Astrocyte (in vitro differentiated cells and primary cell): ENCODE measurements at places on chromosomes 4 and X.

DNA sequence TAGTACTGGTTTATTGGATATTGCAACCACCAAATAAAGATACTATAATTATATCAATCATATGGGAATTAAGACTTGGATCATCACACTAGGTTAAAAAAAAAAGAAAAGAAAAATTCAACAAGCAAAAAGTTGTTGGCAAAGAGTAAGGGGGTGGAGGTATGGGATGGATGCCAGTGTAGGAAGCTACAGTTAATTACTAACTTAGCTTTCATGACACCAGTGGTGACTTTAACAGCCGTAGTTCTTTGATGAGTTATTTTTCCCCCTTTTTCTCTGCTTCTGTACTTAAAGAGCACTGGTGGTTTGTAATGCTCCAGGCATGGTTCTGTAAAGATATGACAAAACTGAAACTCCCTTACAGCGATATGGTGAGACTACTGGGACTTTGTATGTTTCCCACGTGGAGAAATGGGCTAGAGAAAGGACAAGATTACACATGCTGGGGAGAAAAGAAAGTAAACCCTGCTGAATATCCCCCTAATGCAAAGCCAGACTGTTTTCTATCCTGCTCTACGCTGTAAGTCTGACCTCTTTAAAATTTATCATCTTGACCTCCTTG is 210.8 kb downstream of the SPOCK3 start:
- DNase-seq, result no peak

- DNase-seq, result no peak
Measured at GRCh38 chr4:118345813-118346212, 7.0 kb downstream of the PRSS12 start.

DNA sequence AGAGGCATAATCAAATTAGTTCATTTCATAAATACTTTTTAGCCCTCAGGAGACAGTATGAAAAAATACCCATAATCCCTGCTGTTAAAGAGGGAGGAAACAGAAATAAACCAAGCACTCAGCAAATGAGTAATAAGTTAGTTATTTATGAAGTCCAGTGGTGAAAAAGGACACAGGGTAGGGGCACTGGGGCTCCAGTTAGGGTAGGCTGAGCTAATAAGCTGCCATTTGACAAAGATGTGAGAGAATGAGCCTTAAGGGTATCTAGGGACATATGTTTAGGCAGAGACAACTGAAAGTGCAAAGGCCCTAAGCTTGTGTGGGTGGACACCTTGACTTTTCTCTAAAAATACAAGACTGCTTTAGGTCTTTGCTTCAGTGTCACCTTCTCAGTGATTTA is 94.4 kb downstream of the IL15 start:
- DNase-seq, result no peak

- DNase-seq, result no peak
Measured at GRCh38 chrX:10681167-10681566, 60.8 kb upstream of the MID1 start.

GRCh38 chr4:108596344-108596743 is 24.0 kb upstream of the RPL34 start:
- peak; percentile 35 for DNase-seq

- DNase-seq, result no peak
Measured at GRCh38 chr4:20532116-20532790, 168.0 kb upstream of the PACRGL start.

DNA sequence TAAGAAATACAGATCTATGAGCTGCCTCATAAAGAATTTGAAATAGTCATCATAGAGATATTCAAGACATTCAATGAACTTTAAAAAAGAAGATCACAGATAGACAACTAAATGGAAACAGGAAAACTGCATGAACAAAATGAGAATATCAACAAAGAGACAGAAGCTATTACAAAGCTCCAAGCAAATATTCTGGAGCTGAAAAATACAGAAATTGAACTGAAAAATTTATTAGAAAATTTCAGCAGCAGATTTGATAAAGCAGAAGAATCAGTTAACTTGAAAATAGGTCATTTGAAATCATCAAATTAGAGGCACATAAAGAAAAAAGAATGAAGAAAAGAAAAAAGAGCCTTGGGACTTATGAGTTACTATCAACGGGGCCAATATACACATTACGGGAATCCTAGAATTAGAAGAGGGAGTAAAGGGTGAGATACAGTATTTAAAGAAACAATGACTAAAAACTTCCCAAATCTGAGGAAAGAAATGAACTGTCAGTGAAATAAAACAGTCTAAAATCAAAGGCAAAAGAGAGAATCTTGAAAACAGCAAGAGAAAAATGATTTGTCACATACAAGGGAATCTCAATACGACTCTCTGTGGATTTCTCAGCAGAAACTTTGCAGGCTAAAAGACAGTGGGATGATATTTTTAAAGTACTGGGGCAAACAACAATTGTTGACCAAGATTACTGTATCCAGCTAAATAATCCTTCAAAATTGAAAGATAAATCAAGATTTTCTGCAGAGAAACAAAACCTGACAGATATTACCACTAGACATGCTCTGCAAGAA is 641.6 kb downstream of the ANKRD50 start:
- no peak for DNase-seq

- no peak for DNase-seq
Measured at GRCh38 chrX:13142891-13143290, 98.5 kb upstream of the FAM9C start.

GRCh38 chrX:10356979-10357378 is 200.2 kb downstream of the CLCN4 start:
- peak; percentile 71 for DNase-seq

DNA sequence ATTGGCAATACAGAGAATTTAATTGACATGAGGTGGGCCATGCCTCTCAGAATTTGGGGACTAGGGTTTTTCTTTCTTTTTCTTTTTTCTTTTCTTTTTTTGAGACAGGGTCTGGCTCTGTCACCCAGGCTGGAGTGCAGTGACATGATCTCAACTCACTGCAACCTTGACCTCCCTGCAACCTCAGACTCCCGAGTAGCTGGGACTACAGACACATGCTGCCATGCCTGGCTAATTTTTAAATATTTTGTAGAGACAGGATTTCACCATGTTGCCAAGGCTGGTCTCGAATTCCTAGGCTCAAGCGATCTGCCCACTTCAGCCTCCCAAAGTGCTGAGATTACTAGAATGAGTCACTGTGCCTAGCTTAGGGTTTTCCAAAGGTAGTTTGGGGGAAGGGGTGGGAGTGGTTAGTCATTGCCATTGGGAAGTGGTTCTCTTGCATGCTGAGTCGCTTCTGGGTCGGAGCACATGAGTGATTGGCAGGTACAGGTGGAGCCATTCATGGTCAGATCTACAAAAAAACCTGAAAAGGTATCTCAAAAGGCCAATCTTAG is 54.5 kb downstream of the MID2 start:
- no peak for DNase-seq

- no peak for DNase-seq
Measured at GRCh38 chr4:119493419-119493818, 135.2 kb downstream of the PDE5A start.

- no peak for DNase-seq
Measured at GRCh38 chrX:129636175-129636681, 18.5 kb downstream of the APLN start.

GRCh38 chrX:136055651-136056221 is 70.5 kb downstream of the SLC9A6 start:
- peak; percentile 69 for DNase-seq
